ENCODE measurements at places on chromosomes 7 and 10. TPM values are rescaled to one million over a fixed set of nuclear protein-coding genes. Genes with fewer than 3 reads are reported as not detected.

GLRX3 gene
- total RNA-seq = 37.0 TPM

PLCE1 gene
- total RNA-seq = 0.03 TPM

FKBP9 gene
- 2.2 TPM for total RNA-seq

SLC37A3 gene
- total RNA-seq = 26.8 TPM

DOCK1 gene
- total RNA-seq = 0.34 TPM

MYL10 gene
- not detected for total RNA-seq

ANKRD1 gene
- total RNA-seq = not detected

DYNC1I1 gene
- not detected for total RNA-seq

PLXNA4 gene
- total RNA-seq = 0.11 TPM

TDRD1 gene
- not detected for total RNA-seq

SCART1 gene
- 2.3 TPM for total RNA-seq

TAS2R41 gene
- 1.7 TPM for total RNA-seq

SPDYE18 gene
- total RNA-seq = 1.6 TPM

BICC1 gene
- not detected for total RNA-seq

TMEM209 gene
- total RNA-seq = 35.1 TPM

NPS gene
- not detected for total RNA-seq

NKX2-3 gene
- not detected for total RNA-seq

LIPM gene
- not detected for total RNA-seq

AQP1 gene
- not detected for total RNA-seq

ELN gene
- 0.67 TPM for total RNA-seq

FAM107B gene
- 175 TPM for total RNA-seq

SMC3 gene
- total RNA-seq = 69.8 TPM

CCL26 gene
- total RNA-seq = not detected

CLEC2L gene
- total RNA-seq = not detected

TIAL1 gene
- 166 TPM for total RNA-seq

PPRC1 gene
- 56.5 TPM for total RNA-seq

TMEM176B gene
- not detected for total RNA-seq

PRKG1 gene
- not detected for total RNA-seq

SLC29A4 gene
- 0.29 TPM for total RNA-seq

NUTM2A gene
- 1.3 TPM for total RNA-seq

ARF5 gene
- 113 TPM for total RNA-seq

TMEM273 gene
- 1.8 TPM for total RNA-seq

UCN3 gene
- total RNA-seq = not detected

SRRM3 gene
- total RNA-seq = not detected

PIK3CG gene
- total RNA-seq = 54.9 TPM

SLC39A12 gene
- total RNA-seq = not detected

AIFM2 gene
- 4.4 TPM for total RNA-seq

IQUB gene
- total RNA-seq = not detected

GLCCI1 gene
- total RNA-seq = 43.1 TPM

SNX8 gene
- total RNA-seq = 31.5 TPM

SYT15 gene
- 1.5 TPM for total RNA-seq

SLC16A12 gene
- total RNA-seq = not detected

CDC14C gene
- not detected for total RNA-seq

NUTM2E gene
- 0.49 TPM for total RNA-seq

ELMO1 gene
- total RNA-seq = 138 TPM

PNLIPRP3 gene
- not detected for total RNA-seq

HOXA11 gene
- not detected for total RNA-seq

ANKRD26 gene
- total RNA-seq = 6.4 TPM

SH2B2 gene
- 1.6 TPM for total RNA-seq

BMPER gene
- total RNA-seq = not detected

FXYD4 gene
- total RNA-seq = not detected

SEPHS1 gene
- 36.5 TPM for total RNA-seq

EBLN1 gene
- total RNA-seq = not detected

HTR5A gene
- total RNA-seq = not detected

ANKRD30A gene
- not detected for total RNA-seq

EN2 gene
- total RNA-seq = not detected

GLI3 gene
- total RNA-seq = 0.32 TPM

CCL24 gene
- total RNA-seq = not detected

ATRNL1 gene
- 0.46 TPM for total RNA-seq

All from naive thymus-derived CD4-positive, alpha-beta T cell (primary cell).